ENCODE measurements at places on chromosomes 11 and 22.

- DNase-seq = no peak
Observed at GRCh38 chr11:120001178-120002090, 136.5 kb downstream of the TRIM29 start.

- DNase-seq = no peak
Observed at GRCh38 chr11:19680829-19681368, 31.7 kb upstream of the NAV2 start.

- DNase-seq = no peak
Observed at GRCh38 chr11:367956-368413, 1.3 kb upstream of the B4GALNT4 start.

DNA sequence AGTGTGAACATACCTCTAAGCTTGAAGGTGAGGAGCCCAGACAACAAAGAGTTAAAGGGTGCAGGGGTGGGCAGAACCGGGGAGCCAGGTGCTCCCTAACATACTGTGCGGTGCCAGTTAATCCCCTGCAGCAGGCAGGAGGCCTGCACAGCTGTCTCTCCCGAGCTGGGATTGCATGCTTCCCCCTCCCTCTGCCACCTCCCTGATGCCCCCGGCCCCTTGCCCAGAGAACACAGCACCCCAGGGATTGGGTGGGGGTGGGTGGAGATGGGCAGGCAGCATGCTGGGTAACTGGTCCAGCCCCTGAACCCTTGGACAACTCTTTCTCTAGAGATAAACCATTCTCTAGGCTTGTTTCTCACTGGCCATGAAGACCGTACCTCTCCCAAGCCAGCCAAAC, 67.7 kb upstream of the MYOD1 start:
- DNase-seq = no peak

GRCh38 chr22:22684580-22685561, 40.5 kb downstream of the GGTLC2 start:
- no peak for DNase-seq

DNA sequence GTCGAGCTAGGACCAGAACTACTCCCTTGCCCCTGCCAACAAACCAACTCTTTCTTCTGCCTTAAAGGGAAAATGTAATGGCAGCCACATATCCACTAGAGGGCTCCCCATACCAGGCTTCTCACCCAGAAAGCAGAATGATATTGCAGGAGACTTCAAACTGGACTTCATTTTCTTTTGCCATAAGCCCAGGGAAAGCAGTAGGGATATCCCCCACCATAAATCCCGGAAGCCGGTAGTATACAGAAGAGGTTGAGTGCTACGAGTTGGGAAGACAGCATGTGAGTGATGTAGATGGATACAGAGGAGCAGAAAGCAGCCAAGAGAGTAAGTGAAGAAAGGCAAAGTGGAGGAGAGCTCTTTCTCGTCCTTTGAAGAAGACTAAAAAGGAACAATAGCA, 12.1 kb downstream of the PLAAT5 start:
- DNase-seq = peak; percentile 49

GRCh38 chr11:10503221-10503620, 37.8 kb downstream of the RNF141 start:
- DNase-seq = no peak

- no peak for DNase-seq
Observed at GRCh38 chr11:13777341-13777985, 109.0 kb downstream of the FAR1 start.

- no peak for DNase-seq
Observed at GRCh38 chr22:20141186-20142077, 9.4 kb downstream of the CCDC188 start.
